ENCODE measurements at places on chromosomes 1 and 21.

DNA sequence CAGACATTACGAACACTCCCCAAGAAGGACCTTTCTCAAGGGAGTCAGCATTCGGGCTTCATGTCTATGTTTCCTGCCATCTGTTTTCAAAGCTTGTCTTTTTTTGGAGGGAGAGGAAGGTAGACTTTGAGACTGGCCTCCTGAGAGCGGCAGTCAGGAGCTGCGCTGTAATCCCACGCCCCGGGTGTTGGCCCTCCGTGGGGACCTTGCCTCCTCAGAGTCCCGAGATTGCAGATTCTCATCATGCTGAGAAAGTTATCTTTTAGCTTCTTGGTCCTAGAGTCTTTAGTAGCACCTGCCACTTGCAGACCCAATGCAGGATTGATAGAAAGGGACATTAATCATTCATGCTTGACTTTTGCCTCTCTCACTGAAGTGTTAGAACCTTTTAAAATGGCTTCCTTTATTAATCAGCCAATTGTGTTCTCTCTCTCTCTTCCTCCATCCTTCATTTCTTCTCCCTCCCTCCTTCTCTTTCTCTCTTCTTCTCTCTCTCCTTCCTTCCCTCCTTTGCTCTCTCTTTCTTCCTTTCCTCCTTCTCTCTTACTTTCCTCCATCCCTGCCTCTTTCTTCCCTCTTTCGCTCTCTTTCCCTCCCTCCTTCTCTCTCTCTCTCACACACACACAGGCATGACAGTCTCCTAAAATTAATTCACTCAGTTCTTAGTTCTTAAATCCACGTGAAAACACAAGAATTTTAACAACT lies 25.2 kb upstream of the GNPAT start:
- DNase-seq, result no peak

GRCh38 chr1:168628807-168629206 lies 52.4 kb downstream of the XCL1 start:
- DNase-seq, result peak; percentile 77

DNA sequence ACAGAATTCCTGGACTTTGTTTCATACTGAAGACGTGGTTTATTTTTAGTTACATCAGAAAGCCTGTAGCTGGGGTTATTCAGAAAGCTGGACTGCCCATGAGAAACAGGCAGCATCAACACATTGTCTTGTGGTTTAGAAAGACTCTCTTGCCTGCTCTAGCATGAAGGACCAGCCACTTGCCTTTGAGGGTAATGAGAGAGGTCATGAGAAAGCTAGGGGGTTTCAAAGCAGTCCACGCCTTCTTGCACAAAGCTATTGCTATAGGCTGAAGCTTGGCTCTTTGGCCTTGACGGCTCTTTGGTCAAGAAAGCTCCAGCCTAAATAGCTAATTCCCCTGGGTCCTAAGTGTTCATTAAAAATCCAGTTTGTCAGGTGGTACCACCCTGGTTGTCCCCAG lies 208.1 kb downstream of the PRDM2 start:
- DNase-seq, result no peak

DNA sequence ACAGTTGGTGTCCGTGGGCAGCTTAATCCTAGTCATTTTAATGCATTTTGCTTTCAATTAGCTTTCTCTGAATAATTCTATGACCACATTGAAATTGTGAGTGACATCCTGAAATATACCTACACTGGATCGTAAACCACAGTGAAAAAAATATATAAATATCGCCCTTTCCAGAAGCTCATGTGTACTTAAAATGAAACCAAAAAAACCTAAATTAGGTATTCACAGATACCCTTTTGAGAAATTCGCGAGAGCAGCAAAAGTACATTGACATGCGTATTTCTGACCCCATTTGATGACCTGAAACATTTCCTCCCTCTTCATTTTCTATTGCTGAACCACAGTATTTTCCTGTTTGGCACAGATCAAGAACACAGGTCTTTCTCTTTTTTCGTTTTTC lies 253.8 kb downstream of the LTN1 start:
- no peak for DNase-seq

GRCh38 chr1:28162151-28162550 lies 14.3 kb downstream of the PTAFR start:
- DNase-seq, result no peak
